BJ (cell line): ENCODE measurements at places on chromosomes 6 and 20. TPM values are rescaled to one million over a fixed set of nuclear protein-coding genes. Genes with fewer than 3 reads are reported as not detected.

GRCh38 chr6:23696992-23697391, 429.0 kb upstream of the NRSN1 start:
- DNase-seq: no peak

- DNase-seq: no peak
Measured at GRCh38 chr6:43707767-43708166, 20.2 kb upstream of the MRPS18A start.

DNA sequence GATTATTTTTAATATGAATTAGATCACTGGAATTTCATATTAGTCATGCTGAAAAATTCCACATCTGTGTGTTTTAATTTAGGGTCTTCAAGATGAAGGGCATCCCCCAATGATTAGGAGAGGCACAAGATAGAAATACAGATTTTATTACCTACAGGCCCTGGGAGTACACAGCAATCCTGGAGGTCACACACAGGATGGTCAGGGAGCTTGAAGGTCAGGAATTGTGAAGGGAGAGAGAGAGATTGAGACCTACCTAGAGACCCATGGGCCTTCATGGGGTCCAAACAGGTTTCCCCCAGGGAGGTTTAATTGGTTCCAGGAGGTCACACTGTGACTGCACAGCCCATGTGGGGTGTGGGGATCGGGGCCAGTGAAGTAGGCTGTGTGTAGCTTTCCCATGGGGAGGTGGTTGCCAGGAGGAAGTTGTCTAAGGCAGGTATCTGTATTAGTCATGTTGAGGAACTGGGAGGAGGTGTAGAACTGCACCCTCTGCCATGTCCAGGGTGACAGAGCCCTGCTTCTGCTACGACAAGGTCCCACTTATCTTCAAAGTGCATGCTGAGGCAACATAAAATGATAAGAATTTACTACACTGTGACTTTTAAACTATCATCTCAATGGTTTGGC, 18.3 kb downstream of the SNX9 start:
- DNase-seq: no peak

Gene MKKS
- 8.0 and 15.2 TPM in 2 replicates for polyA plus RNA-seq

GRCh38 chr6:156508126-156508525, 269.1 kb upstream of the ARID1B start:
- DNase-seq: no peak

DNA sequence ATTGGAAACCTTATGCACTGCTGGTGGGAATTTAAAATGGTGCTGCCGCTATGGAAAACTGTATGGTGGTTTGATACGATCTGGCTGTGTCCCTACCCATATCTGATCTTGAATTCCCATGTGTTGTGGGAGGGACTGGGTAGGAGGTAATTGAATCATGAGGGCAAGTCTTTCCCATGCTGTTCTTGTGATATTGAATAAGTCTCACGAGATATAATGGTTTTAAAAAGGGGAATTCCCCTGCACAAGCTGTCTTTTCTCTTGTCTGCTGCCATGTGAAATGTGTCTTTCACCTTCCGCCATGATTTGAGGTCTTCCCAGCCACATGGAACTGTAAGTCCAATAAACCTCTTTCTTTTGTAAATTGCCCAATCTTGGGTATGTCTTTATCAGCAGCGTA, 4.9 kb downstream of the TAP2 start:
- DNase-seq: no peak

Gene OR2H2
- polyA plus RNA-seq: not detected in 2 replicates

- DNase-seq: no peak
Measured at GRCh38 chr6:2579241-2579761, 171.4 kb downstream of the MYLK4 start.

- no peak for DNase-seq
Measured at GRCh38 chr6:148348335-148348734, 5.7 kb downstream of the SASH1 start.

Gene HSD17B8
- polyA plus RNA-seq: 2.1 and 3.4 TPM in 2 replicates

DNA sequence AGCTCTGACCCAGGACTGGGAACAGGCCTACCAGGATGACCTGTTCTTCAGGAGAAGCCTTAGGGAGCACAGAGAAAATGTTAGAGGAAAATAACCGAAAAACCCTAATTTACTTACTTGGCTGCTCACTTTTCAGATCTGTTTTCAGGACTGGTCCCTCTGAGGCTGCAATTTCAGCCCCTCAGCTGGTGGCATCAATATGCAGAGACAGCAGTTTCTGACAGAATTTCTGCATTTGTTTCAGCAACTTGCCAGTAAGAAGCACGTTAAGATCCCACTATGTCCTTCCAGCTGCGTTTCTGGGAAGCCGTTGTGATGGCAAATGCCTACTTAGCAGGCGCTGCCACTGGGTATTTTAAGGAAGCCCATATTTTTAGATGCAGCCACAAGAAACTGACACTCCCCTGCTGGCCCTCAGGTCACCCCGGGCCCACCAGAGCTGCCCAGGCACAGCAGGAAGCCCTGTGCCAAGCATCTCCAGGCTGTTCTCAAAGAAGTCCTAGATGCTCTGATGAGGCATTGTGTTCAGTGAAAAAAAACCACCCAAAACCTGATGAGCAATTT, 7.5 kb downstream of the YTHDF1 start:
- DNase-seq: no peak

DNA sequence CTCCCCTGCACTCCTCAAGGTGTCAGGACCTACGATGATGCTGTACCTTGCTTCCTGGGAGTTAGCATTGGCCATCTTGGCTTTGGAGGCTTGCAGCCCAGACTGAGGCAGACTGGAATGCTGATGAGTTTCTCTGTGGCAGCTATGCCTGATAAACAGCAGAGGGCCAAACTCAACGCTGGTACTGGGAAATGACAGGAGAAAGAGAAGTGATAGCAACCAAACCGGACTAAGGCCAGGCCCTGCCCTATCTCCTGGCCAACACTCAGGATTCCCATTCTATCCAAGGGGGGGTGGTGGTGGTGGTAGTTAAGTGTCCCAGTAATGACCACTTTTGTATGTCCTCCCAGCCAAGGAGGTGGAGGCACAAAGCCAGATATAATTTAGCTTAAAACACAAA, 90.0 kb upstream of the DTNBP1 start:
- no peak for DNase-seq

- DNase-seq: no peak
Measured at GRCh38 chr6:155327326-155328073, 13.2 kb upstream of the TFB1M start.

DNA sequence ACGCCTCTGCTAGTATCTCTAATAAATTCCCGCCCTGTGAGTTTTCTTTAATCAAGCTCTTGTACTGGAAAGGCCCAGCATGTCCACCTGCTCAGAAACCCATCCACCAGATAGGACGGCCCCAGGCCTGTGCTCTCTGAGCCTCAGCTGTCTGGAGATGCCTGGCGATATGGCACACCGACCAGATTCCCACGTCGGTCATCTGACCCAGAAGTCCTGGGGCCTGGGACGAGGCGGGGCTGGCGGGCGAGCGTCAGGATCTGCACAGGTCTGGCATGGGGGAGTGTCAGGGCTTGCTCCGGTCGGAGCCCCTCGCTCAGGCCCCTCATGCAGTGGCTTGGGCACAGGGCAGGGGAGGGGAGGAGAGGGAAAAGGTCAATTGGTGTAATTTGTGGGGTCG, 10.2 kb downstream of the RNASET2 start:
- DNase-seq: no peak

Gene FKBP1A
- 476 and 549 TPM in 2 replicates for polyA plus RNA-seq

- DNase-seq: no peak
Measured at GRCh38 chr6:25280344-25281074, 1.3 kb downstream of the CARMIL1 start.
